ENCODE measurements at places on chromosomes 7 and 10.

GRCh38 chr7:129990403-129991192, 37.8 kb upstream of the UBE2H start:
- DNase-seq = no peak

- peak; percentile 42 for DNase-seq
Measured at GRCh38 chr10:118259288-118259906, 82.7 kb downstream of the FAM204A start.

DNA sequence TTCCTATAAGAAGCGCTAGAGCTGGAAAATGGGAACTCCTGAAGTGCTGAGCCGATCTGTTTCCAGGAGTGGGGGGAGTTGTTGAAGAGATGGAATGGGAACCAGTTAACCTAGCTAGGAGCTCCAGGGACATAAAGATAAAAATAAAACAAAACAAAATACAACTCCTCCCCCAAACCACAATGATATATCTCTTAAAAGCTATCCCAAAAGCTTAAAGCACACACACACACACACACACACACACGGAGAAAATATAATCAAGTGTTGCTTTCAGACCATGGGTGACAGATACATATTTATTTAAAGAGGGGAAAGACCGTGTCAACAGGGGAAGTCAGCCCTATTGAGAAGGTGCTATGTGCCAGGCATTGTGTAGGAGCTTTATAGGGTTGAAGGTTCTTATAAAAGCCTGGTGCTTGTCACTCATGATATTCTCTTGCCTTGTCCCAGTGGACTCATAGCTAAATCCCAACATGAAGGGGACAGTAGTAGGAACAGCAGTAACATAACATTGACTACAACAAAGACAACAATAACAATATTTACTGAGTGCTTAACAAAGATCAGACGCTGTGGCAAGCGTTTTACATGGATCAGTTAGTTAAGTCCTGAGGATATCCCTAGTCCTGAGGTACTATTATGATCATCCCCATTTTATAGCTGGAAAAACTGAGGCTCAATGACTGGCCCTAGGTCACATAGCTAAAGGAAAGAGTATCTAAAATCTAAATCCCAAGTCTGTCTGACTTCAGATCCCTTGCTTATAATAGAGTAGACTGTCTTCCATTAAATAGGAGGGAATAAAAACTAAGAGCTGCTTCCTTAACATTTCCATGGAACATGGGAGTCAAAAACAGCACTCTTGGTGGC, 115.5 kb downstream of the SPAG6 start:
- DNase-seq = no peak

DNA sequence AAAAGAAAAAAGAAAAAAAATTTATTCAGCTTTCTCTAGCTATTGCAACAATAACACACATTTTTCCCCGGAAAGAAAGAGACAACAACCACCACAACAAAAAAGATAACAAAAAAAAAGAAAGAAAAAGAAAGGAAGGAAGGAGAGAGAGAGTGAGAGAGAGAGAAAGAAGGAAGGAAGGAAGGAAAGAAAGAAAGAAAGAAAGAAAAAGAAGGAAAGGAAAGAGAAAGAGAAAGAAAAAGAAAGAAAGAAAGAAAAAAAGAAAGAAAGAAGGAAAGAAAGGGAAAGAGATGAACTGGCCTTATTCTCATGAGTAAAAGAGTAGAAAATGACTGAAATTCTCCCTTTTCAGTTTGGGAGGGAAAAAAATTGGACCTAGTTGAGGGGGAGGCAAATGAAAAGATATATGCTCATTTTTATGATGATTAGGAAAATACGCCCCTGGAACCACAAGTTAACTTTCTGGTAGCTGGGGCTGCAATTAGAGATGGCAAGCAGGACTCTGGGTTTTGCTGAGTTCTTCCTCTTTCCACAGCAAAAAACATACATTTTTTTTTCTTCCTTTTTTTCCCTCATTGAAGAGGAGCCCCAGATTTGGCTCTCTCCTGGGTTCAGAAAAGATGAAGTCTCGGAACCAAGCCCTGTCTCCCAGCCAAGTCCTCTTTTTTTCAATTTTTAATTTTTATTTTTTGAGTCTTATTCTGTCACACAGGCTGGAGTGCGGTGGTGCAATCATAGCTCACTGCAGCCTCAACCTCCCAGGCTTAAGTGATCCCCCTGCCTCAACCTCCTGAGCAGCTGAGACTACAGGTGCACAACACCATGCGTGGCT, 12.6 kb upstream of the PRDX3 start:
- no peak for DNase-seq

GRCh38 chr10:398954-399353, 263.7 kb downstream of the ZMYND11 start:
- no peak for DNase-seq

DNA sequence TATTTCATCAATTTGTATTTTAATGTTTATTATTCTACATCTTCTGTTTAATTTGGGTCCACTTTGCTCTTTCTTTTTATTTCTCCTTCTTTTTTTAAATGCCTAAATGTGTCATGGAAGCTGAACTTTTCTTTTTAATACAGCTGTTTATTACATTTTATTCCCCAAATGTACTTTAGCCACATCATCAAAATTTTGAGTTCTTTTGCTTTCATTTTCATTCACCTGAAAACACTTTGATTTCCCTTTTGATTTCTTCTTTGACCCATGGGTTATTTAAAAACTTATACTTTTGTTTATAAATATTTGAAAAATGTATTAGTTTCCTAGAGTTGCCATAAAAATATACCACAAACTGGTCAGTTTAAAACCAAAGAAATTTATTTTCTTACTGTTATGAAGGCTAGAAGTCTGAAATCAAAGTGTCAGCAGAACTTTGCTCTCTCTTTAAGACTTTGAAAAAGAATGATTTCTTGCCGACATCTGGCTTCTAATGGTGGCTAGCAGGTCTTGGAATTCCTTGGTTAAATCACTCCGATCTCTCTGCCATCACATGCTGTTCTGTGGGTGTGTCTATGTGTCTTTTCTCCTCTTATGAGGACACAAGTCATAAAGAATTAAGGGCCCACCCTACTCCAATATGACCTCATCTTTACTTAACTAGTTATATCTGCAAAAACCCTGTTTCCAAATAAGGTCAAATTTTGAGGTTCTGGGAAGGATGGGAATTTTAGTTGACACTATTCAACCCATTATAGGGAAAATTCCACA, 225.5 kb downstream of the ANKRD7 start:
- DNase-seq = no peak
